SHP77 (cell line): ENCODE measurements at places on chromosomes 5 and 9.

GRCh38 chr5:38585816-38586215 lies 29.4 kb upstream of the LIFR start:
- DNase-seq: no peak

DNA sequence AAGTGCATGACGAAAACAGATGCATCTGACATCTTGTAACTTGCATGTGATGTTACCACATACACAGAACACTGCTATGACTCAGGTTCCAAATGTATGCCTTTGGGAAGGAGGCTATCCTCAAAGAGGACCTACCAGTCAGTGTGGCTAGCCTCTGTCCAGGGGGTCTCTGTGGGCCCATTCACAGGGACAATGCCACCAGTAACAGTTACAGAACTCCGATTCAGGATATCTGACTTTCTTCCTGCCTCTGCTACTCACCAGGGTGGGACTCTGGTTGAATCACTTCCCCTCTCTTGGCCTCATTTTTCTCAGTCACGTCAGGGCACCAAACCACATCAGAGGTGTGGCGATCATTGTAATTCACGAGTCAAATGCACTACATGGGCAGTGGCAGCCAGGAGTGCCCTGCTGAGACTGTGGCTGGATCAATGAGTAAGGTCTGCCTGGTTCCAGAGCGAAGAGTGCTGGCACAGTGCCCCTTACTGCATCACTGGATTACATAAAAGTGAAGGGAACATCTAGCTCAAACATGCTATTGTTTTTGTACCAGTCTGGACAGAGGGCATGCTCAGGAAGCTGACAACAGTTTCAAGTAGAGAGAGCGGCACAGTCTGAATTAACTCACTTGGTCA lies 13.2 kb downstream of the ATOX1 start:
- DNase-seq: no peak

DNA sequence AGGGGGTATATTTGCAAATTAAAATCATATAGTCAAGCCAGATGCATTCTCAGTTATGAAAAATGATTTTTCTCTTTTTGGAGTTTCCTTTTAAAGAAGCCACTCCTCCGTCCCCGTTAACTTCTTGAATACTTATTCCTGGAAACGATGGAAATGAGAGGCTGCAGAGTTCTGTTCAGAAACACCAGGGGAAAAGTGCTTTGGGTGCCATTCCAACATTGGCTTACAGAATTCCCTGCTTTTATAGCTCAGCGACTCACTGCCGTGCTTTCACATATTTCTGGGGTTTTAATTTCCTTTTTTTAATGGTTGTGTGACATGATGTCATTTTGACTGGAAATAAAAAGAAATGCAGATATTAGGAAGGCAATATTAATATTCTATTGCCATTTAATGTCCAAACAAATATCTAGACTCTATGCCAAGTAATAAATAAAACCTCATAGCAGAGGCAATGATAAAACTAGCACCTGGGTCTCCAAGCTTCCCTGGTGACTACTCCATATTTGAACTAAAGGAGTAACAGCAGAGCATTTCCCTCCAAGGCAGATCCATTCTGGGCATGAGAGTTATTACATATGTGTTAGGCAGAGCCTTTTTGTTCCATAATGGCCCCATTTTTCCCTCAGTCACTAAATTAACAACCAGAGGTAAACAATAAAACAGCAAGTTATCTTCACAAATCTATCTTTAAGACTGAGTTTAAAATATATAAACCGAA lies 363.4 kb downstream of the EBF1 start:
- no peak for DNase-seq

GRCh38 chr5:164708831-164709230 lies 1203.4 kb downstream of the MAT2B start:
- no peak for DNase-seq

DNA sequence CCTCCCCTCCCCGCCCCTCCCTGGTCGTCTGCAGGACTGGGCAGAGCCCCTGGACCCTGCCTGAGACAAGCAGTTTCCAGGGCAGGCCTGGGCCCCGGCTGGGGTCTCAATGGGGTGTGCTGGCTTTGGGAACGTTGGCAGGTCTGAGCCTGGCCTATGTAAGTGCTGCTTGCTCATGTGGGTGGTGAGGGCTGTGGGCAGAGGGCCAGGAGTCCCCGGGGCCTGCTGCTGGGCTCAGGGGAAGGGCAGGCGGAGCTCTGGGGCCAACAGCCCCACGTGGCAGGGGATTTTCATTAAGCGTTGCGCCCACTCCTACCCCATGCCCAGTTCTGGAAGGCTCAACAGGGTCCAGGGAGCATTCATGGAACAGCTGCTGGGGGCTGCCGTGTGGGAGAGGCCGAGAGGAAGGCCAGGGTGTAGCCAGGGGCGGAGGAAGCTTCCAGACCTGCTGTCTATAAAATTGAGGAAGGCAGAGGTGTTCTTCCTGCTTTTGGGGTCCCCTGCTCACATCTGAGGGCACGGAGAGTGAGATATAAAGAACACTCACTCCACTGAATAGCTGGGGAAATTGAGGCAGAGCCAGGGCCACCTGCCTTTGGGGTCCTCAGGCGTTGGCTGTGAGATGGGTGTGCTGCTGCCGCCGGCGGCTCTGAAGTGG lies 32.5 kb downstream of the RXRA start:
- DNase-seq: no peak

DNA sequence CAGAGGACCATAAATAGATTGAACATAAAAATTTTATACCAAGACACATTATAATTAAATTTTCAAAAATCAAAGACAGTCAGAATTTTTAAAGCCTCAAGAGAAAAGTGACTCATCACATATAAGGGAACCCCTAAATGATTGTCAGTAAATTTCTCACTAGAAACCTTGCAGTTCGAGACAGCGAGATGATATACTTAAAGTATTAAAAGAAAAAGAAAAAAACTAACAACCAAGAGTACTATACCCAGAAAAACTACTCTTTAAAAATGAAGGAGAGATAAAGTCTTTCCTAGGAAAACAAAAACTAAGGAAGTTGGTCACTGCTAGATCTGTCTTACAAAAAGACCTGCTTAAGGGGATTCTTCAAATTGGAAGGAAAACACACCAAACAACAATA lies 251.4 kb upstream of the MSX2 start:
- DNase-seq: no peak
